ENCODE measurements at places on chromosomes 4 and X.
A peak's percentile ranks its signal among the peaks of the same experiment; 100 is the strongest.

GRCh38 chrX:151563449-151563848 is at the start of gene PASD1:
TSS of gene PASD1 (plus strand) at chrX:151563675. CDS start at chrX:151601554, 37,879 bp downstream.
- DNase-seq, result no peak

DNA sequence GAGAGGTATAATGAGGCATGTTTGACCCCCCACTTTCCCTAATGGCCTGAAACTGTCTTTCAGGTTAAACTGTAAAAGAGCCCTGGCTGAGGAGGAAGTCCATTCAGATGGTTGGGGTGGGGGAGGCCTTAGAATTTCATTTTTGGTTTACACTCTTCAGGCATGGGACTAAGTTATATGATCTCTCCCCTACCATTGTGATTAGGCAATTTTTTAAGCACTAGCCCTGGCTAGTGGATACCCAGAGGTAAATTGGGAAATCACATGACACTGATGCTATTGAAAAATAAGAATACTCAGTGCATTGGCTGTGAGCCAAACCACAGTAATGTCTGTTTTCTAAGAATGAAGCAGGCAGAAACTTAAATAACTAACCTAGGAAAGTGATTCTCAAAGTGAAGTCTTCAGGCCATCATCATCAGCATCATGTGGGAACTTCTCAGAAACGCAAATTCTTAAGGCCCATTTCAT is 149.7 kb downstream of the RRAGB start:
- DNase-seq, result peak; percentile 3

DNA sequence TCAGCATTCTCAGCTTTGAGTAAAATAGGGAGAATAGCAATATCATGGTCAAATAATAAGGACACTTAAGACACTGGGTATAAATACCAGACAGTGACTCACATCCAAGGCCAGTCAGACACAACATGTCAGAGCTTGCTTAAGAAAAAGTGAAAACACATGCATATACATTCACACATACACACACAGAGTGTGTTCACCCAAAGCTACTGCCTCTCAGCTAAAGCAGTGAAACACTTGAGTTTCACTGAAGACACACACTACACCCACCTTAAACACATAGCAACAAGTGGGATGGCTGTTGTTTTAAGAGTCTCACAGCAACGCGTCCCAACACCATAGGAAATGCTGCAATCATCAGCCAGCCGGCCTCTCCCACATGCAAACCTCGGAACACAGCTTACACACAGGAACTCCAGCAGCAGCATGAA is 14.4 kb downstream of the SHROOM4 start:
- DNase-seq, result no peak

DNA sequence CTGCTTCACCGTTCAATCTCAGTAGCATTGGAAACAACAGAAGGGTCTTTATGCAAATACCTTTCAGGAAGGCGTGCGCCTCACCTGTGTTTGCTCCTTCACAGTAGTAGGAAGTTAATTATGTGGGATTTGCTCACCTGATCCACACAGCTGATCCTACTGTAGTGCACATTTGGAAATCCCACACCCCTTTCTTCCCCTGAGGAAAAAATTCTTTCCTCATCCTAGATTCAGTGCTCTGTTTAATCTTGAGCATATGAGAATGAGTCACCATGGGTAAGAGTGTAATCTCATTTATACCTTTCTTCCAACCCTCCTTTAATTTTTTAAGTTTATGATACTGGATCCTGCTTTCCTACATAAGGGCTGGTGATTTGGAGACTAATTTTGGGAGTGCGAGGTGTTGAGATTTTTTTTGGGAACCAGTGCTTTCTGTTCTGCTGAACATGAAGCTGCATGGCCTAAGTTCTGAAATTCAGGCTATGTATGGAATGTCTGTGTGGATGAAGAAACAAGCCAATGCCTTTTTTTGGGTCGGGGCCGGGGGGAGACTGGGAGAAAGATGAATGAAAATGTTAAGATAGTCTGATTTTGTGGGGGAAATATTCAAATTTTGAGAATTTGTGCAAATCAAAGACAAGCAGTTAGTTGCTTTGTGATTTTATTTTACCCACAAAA is 19.0 kb downstream of the GAB1 start:
- DNase-seq, result no peak

GRCh38 chrX:103608306-103608963 is 672 bp downstream of the TCEAL3 start:
- peak; percentile 3 for DNase-seq

GRCh38 chr4:28772066-28772465 is 1911.4 kb downstream of the STIM2 start:
- no peak for DNase-seq

- no peak for DNase-seq
These were observed 304.9 kb upstream of the RPS6KA3 start for GRCh38 chrX:20571611-20572010.

GRCh38 chr4:147195386-147195785 is 249.7 kb upstream of the TTC29 start:
- DNase-seq, result no peak

GRCh38 chr4:184384056-184384809 is 90.1 kb downstream of the IRF2 start:
- no peak for DNase-seq

DNA sequence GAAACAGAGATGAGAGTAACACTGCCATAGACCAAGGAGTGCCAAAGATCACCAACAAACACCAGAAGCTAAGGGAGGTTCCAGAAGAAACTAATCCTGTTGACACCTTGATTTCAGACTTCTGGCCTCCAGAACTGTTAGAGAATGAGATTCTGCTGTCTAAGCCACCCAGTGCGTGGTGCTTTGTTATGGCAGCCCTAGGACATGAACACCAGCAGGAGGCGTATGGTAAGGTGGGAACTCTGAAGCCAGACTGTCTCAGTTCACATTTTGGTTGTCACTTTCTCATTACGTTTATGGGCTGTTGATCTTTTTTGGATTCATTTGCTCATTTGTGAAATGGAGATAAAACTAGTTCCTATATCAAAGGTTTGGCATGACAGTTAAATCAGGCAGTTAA is 142.9 kb downstream of the DCHS2 start:
- no peak for DNase-seq

- DNase-seq, result no peak
These were observed 652 bp downstream of the COL25A1 start for GRCh38 chr4:109301651-109302360.

DNA sequence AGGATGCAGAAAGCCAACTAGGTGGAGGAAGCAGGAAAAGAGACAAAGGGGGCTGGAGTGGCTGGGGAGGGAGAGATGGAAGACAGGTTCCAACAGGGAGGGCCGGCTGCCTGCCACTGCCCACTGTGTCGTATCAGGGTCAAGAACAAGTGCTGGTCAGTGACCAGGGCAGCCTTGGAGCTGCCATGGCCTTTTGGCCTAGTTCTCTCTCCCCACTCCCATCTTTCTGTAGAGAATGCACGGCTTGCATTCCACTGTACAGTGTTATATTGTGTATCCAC is 11.9 kb downstream of the L1CAM start:
- no peak for DNase-seq

- DNase-seq, result no peak
These were observed 3.0 kb downstream of the ATP8A1 start for GRCh38 chr4:42653626-42654560.

DNA sequence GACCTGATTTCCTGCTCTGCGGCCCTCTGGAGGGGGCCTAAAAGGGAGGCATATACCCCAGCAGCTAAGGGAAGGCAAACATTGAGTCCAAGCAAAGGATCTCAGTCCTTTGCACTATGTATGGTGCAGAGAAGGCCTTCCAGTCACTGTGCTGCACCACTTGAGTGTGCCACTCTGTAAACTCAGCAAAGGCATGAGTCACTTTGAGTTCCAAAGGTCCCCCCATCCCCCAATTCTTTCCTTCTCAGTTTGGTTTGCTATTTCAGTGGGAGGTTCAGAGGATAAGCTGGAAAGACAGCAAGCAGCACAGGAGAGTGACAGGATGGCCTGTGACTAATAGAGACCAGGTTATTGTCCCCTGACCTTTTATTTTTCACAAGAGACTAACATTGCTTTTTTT is 131.3 kb downstream of the FHDC1 start:
- DNase-seq, result no peak

GRCh38 chrX:79169484-79169883 is 25.0 kb downstream of the GPR174 start:
- DNase-seq, result no peak

- no peak for DNase-seq
These were observed 144.9 kb downstream of the STIM2 start for GRCh38 chr4:27005501-27005900.

GRCh38 chrX:11197671-11198070 is 86.5 kb downstream of the HCCS start:
- no peak for DNase-seq

DNA sequence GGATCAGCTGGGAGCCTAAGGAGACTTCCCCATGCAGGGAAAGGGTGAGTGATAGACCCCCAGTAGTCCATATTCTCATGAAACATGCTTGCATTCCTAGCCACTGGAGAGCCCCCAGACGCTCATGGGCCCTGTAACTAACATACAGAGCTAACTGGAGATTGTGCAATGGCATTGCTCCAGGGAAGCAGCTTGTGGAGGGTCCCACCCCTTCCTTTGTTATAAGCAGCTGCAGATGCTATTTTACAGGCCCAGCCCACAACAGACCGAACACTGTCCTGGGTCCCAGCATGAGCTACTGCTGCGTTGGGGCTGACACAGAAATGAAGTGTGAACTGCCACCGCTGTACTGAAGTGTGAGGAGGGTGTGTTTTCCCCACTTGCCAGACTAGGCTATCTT is 1465.7 kb upstream of the DIAPH2 start:
- no peak for DNase-seq

- no peak for DNase-seq
These were observed 143.6 kb downstream of the GRID2 start for GRCh38 chr4:92447255-92447905.

GRCh38 chrX:97556359-97556758 is 672.7 kb downstream of the RPA4 start:
- no peak for DNase-seq

GRCh38 chrX:103562801-103563200 is 22.5 kb upstream of the TCEAL4 start:
- DNase-seq, result no peak

DNA sequence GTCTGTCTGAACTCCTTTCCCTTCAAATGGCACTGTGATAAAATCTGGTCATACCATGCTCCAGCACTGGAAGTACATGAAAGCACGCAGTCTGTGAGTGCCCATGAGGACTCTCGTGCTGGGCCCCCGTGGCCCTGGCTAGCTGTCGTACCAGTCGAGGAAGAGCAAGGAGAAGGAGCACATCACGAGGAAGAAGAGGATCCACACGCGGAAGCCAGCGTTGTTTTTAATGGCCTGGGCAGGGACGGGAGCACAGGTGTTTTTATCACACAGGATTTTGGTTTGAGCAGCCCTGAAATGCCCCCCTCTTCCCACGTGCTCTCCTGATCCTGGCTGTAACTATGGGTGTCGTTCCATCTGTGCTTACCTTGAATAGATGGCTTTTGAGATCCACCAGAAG is 33.0 kb downstream of the NSG1 start:
- no peak for DNase-seq

- no peak for DNase-seq
These were observed 38.1 kb upstream of the NYX start for GRCh38 chrX:41409006-41409405.

GRCh38 chr4:96009427-96010119 is 169.7 kb downstream of the PDHA2 start:
- DNase-seq, result no peak

DNA sequence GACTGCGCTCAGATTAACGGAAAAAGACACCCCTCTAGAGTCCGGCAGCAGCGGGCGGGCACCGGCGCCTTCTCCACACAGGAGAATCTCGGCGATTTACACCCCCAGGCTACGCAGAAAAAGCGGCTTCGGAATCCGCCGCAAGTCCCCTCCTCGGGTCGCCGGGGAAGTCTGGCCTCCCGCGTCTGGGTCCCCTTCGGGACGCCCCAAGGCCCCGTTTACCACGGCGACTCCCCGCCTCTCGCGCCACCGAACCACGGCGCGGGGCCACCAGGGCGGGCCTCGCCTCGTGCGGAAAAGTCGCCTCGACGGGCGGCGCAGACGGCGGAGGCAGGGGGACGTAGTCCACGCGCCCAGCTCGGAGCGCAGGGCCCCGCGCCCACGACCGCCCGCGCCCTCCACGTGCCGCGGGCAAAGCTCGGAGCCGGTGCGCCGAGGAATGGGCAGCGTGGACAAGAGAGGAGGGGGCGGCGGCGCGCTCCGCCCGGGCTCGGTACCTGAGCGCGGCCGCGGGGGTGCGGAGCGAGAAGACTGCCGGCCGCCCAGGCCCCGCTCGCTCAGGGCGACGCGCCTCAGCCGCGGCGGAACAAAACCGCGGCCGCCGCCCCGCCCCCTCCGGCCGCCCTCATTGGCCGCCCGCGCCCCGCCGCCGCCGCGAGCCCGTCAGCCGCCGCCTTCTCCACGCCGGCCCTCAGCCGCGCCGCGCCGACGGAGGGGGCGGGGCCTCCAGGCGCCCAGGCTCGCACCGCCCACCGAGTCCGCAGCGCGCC is at the start of gene FAM53A:
TSS of gene FAM53A (minus strand) at position 578 of the 770 bp plus-strand sequence. CDS start 15,572 bp downstream, outside the sequence.
- peak; percentile 42 for DNase-seq

- no peak for DNase-seq
These were observed 13.9 kb downstream of the FNIP2 start for GRCh38 chr4:158782551-158783360.

GRCh38 chrX:9807355-9808182 is 21.3 kb downstream of the SHROOM2 start:
- DNase-seq, result no peak

- DNase-seq, result no peak
These were observed 75.6 kb upstream of the HELT start for GRCh38 chr4:184942444-184943425.

GRCh38 chrX:38513112-38513742 is 48.1 kb upstream of the TSPAN7 start:
- DNase-seq, result no peak

DNA sequence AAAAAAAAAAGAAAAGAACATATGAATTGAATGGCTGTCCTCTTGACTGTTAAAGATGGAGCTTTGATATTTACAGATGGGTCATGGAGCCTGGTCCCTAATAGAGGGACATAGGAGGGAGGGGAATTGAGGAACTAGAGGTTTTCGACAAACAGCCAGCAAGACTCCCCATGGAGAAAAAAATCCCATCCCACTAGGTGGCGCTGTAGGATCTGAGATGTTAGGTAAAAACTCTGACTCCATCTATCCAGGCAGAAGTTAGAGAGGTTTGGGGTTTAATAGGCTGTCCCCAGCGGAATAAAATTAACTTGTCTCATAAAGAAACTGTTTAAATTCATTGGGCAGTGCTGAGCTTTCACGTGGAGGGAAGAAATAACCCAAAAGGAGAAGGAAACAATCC is 45.9 kb downstream of the HMGB2 start:
- peak; percentile 86 for DNase-seq

GRCh38 chr4:184762100-184762499 is 28.2 kb upstream of the CENPU start:
- DNase-seq, result peak; percentile 28

GRCh38 chr4:105550641-105551040 is 1.8 kb upstream of the ARHGEF38 start:
- no peak for DNase-seq

- no peak for DNase-seq
These were observed 50.0 kb downstream of the NOP14 start for GRCh38 chr4:2913168-2913567.

DNA sequence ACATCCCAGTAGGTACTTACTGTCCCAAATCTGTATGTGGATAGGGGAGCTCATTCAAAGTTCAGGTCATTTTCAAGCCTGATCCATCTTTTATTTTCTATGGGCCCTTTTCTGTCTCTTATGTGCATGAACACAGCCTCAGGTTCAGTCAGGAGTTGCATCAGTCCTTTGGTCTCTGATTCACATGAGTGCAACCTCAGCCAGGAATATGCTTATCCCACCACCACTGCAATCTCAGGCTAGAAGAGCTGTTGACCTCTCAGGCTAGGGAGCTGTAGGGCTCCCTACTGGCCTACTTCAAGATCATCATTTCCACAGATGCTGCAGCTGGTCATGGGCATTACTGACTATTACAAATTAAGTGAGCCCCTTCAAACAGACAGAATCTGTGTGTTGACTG is 27.2 kb downstream of the AASDH start:
- DNase-seq, result no peak

All from activated CD4-positive, alpha-beta T cell treated with anti-CD3 and anti-CD28 coated beads, Interleukin-2, amount 50 U/mL, for 48 hours (primary cell).